ENCODE measurements at places on chromosomes 7 and 10.

DNA sequence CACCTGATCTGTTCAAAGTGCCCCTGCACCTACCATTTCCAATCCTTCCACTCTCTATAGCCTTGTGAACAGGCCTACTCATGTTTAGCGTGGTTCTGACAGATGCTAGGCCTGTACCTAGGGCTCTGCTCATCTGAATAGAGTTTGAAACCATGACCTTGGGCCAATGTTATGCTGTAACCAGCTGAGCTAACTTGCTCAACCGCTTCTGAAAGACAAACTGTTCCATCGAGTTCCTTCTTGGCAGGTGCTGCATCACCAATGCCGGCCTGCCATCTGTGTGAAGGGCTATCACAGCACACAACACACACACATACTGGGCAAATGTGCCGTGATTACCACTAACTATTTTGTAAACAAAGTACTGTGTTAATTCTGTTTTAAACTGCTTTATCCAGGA lies 419.0 kb upstream of the GALNT17 start:
- no peak for DNase-seq

GRCh38 chr7:35694161-35694783 lies 663 bp downstream of the HERPUD2 start:
- DNase-seq: no peak

DNA sequence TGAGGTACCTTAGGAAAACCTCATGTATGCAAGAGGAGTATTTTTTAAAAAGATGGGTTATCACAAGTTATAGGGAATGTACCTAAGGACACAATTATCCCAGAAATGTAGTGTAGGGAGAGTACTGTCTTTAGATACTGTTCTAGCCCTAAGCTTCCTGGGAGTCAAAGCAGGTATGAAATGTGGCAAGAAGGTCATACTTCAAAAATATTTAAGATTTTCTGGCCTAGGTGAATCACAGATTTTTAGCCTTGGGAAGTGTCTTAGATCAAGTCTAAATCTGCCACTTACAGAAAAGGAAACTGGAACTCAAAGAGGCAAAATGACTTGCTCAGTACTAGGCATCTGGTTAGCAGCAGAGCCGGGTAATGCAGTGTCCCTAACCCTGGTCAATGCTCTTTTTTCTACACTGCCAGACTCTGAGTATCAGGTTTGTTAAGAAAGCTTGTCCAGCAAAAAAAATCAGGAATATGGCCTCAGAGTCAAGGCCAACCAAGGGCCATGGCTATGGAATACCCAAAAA lies 13.9 kb downstream of the PIK3AP1 start:
- DNase-seq: no peak

DNA sequence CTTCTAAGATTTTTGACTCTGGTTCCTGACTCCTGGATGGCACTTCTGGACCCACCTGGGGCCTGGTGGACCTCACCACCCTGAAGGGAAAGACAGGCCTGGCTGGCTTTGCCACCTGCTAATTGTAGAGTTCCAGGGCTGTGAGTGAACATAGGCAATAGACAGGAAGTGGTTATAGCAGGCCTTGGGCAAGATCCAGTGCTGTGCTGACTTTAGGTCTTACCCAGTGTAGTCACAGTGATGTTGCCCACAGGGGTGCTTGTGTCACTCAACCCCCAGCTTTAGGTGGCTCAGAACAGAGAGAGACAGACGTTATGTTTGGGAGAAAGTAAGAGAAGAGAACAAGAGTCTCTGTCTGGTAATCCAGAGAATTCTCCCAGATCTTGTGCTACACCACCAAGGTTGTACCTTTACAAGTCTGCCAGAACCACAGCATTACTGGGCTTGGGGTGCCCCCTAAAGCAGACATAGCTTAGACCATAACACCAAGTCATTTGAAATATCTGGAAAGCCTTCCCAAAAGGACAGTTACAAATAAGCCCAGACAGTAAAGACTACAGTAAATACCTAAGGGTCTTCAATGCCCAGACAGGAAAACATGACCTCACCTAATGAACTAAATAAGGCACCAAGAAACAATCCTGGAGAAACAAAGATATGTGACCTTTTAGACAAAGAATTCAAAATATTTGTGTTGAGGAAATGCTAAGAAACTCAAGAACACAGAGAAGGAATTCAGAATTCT lies 303.4 kb downstream of the PCLO start:
- no peak for DNase-seq

GRCh38 chr7:21107101-21107500 lies 320.4 kb upstream of the SP8 start:
- no peak for DNase-seq

DNA sequence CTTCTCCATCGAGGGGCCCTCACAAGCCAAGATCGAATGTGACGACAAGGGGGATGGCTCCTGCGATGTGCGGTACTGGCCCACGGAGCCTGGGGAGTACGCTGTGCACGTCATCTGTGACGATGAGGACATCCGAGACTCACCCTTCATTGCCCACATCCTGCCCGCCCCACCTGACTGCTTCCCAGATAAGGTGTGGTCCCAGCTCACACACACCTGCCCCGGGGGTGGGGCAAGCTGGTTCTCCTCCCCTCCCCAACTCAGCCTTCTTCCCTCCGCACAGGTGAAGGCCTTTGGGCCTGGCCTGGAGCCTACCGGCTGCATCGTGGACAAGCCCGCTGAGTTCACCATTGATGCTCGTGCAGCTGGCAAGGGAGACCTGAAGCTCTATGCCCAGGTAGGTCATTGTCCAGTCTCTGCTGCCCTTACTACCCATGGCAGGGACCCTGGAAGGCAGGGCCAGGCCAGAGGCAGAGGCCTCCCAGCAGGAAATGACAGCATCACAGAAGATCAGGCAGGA lies 11.0 kb downstream of the FLNC start:
- DNase-seq: no peak

DNA sequence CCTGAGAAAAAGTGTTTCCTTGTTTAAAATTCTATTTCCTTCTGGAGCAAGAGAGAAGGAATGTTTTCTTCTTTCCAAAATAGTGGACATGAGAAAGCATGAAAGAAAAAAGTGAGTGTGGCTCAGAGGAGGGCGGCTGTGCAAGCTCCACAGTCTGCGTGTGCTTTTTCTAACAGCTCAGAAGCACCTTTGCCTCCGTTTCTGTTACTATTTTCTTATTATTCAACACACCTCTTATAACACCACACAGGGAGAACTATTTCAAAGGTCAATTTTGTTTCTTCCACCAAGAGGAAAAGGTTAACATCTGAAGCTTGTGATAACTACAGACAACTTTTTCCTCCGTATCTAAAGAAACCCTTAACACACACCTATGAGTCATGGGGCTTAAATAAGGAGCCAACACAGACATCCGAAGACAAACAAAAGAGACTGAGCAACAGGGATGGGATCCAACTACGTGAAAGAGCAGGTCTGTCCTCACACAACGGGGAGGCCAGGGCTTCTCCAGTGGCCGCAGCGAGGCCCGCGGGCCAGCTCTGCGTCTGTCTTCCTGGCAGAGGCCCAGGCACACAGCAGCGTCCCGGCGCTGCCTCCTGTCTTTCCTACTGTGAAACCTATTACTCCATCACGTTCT lies 36.2 kb upstream of the NCAPG2 start:
- no peak for DNase-seq

DNA sequence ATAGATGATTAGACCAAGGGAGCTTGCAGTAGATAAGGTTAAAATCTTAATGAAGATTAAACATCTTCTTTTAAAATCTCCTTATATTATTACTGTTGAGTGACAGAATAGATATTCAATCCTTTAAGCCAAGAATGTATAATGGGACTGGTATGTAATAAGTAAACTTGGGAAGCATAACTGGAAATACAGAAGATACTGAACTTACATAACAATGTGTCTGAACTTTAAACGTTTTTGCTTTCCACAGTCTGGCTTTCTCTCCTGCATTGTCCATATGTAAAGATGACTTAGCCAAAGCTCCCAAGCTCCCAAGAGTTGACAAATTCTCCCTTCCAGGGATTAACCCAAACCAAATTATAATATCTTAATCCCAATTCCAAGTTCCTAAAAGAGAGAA lies 129.8 kb downstream of the KCND2 start:
- no peak for DNase-seq

- no peak for DNase-seq
Measured at GRCh38 chr7:50304911-50305582, 531 bp downstream of the IKZF1 start.

DNA sequence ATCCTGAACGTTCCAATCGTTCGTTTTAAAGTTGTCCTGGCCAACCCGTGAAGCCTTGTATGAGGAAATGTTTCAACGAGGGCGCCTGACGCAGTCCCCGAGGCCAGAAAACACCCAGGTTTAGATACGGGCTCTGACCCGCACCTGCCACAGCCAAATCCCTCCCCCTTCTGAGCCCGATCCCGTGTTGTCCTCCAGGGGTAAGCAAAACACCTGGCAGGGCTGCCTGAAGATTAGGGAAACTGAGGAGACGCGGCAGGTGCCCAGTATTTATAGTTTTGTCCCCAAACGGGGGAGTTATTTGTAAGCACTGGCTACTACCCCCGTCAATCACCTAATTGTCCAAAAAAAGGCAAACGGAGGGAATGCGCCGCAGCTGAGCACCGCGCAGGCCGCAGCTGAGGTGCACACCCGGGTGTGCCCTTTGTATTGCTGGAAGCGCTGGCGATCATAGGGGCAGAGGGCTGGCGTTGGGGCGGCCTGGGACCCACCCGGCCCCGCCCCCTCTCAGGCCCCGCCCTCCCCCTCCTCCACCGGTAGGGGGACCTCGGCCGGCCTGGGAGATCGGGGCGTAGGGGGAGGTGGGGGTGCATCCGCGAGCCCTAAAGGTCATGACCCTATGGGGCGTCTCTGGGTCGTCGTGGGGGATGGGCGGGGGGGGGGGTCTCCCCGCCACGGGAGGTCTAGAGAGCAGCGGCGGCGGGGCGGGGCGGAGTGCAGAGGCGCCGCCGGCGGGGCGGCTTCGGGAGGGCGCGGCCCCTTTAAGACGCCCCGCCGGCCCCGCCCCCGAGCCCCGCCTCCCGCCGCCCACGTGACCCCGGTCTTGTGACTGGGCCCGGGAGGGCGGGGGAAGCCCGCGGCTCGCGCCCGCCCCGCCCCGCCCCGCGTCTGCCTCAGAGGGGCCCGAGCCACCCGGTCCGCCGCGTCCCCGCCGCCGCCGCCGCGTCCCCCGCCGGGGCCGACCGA lies at the start of gene BRI3:
TSS of gene BRI3 (plus strand) at position 896 of the 966 bp plus-strand sequence. CDS start 110 bp downstream, outside the sequence.
- peak; percentile 91 for DNase-seq

GRCh38 chr7:30321089-30321881 lies 36.9 kb downstream of the ZNRF2 start:
- no peak for DNase-seq

- DNase-seq: no peak
Measured at GRCh38 chr7:74032191-74032490, 4.2 kb downstream of the ELN start.

- DNase-seq: no peak
Measured at GRCh38 chr10:35934642-35934995, 292.5 kb upstream of the FZD8 start.

DNA sequence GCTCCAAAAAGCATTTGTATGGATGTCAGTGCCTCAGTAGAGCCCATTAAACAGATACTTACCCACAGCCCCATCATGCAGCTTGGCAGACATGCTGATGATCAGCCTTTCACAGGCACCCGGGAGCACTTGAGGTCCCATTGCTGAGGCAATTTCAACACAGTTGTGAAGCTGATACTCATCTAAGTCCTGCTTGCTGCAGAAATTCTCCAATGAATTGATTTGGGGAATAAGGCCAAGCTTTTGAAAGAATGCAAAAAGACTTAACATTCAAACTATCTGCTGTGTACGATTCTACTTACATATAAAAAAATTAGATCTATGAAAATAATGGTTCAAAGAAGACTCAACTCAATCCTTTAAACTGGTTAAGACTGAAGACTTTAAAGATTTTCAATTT lies 60.5 kb downstream of the LAMB4 start:
- DNase-seq: no peak

- DNase-seq: no peak
Measured at GRCh38 chr7:119935418-119936025, 337.5 kb upstream of the KCND2 start.

- no peak for DNase-seq
Measured at GRCh38 chr10:8171008-8171407, 116.5 kb downstream of the GATA3 start.

GRCh38 chr10:72790216-72790990 lies 98.5 kb downstream of the MCU start:
- no peak for DNase-seq

DNA sequence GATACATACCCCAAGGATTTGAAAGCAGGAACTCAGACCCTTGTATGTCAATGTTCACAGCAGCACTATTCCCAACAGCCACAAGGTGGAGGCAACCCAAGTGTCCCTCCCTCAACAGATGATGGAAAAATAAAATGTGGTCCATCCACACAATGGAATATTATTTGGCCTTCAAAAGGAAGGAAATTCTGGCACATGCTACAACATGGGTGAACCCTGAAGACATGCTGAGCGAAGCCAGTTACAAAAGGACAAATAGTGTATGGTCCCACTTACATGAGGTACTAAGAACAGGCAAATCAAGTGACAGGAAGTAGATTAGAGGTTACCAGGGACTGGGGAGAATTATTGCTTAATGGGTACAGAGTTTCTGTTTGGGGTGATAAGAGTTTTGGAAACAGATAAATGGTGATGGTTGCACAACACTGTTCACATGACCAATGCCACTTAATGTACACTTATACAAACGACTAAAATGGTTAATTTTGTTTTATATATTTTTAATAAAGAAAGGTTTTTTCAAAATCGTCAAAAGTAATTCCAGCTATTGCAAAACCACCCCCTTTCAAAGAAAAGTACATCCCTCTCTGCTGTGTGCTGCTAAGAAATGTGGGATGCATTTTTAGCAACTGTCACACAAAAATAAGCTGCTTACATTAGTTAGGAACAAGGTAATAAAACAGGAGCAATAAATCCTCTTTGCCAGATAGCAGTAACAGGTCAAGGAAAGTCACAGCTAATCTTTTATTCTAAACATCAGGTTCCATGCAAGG lies 85.7 kb downstream of the GRB10 start:
- no peak for DNase-seq

GRCh38 chr7:108813251-108814014 lies 243.8 kb downstream of the DNAJB9 start:
- DNase-seq: no peak

DNA sequence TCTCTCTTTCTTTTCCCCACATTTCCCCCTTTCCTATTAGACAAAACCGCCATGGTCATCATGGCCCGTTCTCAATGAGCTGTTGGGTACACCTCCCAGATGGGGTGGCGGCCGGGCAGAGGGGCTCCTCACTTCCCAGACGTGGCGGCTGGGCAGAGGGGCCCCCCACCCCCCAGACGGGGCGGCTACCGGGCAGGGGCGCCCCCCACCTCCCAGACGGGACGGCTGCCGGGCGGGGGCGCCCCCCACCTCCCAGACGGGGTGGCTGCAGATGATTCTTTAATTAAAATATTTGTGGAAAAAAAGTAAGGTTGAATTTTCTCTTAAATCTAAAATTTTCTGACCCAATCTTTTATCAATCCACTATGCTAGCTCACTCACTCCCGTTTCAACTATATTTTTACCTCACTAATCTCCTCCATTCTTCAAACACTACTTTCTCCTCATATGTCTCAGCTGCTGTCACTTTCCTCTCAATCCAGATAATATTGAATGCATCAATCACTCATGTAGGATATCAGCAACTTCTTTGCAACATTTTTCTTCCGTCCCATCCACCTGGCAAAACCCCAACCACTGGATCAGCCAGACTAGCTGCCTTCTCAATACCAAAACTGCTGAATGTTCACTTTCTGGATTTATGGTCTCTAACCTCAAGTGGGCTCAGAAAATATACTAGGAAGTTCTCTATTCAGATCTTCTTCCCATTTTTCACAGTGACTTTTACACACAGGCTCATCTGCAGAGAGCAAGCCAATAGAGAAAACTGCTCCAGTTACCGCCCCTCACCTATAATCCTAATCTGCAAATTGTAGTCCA lies 81.1 kb upstream of the TRIM24 start:
- no peak for DNase-seq

Data from nucleus accumbens (tissue), 56 donors.